Stimulated activated naive CD4-positive, alpha-beta T cell treated with Interleukin-2 at 50 U/mL for 16 hours (primary cell): ENCODE measurements at places on chromosomes 12 and 14.
A peak's percentile ranks its signal among the peaks of the same experiment; 100 is the strongest.

DNA sequence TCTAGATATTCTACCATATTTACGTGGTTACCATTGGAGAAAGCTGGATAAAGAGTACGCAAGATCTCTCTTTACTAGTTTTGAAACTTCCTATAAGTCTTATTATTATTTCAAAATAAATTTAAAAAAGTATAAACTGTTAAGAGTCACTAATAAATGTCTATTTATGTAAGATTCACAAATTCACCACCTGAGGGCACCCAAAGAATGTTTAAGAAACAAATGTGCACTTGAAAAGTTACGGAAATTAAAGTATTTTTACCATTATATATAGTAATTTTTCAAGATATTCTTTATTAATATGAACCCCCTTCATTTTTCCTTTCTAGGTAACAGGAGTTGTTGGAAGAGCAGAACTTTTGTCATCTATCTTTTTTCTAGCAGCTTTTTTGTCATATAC lies 11.9 kb downstream of the TMTC3 start:
- DNase-seq, result no peak

GRCh38 chr12:91001306-91001705 lies 3.5 kb downstream of the EPYC start:
- DNase-seq, result no peak

DNA sequence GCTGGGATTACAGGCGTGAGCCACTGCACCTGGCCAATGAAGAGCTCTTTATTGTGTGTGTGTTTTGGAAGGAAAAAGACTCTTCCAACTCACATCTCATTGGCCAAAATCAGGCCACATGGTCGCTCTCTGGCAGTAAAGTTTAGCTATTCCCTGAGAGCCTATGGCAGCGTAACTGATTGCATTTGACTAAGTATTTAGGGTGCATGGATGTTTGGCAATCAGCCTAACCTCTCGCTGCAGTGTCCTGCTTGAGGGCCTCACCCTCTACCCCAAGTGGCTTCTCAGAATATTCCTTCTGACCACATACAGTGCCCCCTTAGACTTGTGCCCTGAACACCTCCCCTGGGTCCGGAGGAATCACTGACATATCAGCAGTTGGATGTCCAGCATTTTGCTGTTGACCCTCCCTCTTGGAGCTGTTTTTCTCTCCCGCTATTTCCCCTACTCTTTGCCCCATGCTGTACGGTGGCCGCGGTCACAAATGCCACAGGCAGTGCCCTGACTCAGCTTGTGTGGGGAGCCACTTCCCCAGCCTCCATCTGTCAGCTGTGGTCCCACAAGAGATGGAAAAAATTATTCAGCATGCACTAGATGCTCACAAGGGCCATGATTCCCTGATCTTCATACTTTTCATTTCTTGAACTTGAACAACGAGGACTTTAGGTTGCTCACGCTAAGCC lies 9.5 kb downstream of the PHETA1 start:
- DNase-seq, result peak; percentile 36

- DNase-seq, result no peak
Observed at GRCh38 chr12:111362687-111363475, 6.0 kb downstream of the PHETA1 start.

- DNase-seq, result no peak
Observed at GRCh38 chr12:121227294-121227693, 17.4 kb downstream of the P2RX4 start.

- no peak for DNase-seq
Observed at GRCh38 chr14:20427231-20428009, 8.5 kb downstream of the KLHL33 start.

DNA sequence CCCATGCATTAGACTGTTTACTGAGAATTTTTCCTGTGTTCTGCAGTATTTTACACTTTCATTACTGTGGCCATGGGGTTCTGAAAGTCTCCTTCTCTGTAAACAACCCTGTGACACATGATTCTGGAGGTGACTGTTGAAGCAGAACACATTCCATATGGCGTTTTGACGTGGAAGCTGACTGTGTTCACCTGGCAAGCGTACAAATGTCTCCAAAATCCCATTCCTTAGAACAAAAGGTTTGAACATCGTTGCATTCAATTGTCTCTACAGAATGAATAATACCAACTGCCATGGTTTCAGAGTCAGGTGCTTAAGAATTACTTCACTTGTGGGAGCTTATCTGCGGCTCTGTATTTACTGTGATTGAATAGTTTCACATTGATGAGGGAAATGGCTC lies 485.6 kb upstream of the TMEM132C start:
- no peak for DNase-seq

- no peak for DNase-seq
Observed at GRCh38 chr14:94397289-94398181, 9.1 kb upstream of the SERPINA1 start.

GRCh38 chr14:105399466-105399775 lies 1.1 kb downstream of the TEX22 start:
- no peak for DNase-seq

DNA sequence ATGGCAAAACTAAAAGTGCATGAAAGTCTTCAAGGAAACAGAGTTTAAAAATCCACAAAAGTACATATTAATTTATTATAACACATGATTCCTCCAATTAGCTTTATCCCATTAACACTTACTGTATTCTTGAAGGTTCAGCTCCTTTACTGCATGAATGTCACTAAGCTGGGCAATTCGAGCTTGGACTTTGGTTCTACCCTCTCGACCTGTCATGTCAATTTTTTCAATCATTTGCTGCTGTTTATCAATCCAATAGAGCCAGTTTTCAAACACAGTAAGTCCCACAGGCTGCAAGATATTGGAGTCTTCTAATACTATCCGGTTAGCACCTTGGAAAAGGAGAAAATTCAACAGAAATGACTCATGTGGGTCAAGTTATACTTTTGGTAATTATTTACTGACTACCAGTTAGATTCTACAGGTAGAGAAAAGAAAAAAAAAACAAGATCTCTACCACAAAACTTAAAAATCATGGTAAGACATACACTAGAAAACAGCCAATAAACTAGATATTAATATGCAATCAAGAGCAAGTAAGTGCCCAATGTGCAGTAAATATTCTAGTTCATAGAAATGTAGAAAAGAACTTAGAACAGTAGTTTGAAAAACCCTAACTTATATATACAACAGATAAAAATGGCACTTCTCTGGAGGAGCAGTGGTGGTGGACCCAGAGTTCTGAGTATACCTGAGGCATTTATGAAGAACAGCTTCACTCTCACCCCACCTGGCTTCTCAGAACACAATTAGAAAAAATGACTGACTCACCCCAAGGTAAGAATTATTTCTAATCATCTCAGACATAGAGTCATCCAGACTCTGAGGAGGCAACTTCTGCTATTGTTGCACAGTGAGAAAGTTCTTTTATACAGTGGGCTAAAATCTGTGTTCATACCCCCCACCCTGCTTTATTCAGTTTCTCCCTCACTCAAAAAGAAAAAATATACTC lies 67.7 kb downstream of the BCL2L14 start:
- no peak for DNase-seq

GRCh38 chr12:70005864-70006618 lies 181.0 kb downstream of the MYRFL start:
- no peak for DNase-seq

DNA sequence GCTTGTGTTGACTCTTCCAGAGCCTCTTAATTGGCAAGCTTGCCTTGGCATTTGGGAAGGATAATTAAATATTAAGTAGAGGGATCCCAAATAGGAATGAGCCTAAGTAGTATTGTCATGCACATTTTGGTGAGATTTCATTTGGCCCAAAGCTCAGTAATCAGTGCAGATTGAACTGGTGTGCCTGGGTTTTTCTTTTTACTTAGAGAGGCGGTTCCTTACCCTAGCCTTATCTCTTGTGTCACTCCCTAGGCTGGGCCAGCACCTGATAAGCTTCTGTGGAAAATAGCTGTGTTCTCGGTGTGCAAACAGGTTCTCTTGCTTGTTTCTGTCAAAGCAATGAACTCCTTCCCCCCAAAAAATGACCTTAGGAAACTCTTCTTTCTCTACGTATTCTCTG lies 9.3 kb upstream of the B4GALNT3 start:
- DNase-seq, result no peak

GRCh38 chr14:60812987-60813386 lies 78.4 kb downstream of the MNAT1 start:
- DNase-seq, result no peak

DNA sequence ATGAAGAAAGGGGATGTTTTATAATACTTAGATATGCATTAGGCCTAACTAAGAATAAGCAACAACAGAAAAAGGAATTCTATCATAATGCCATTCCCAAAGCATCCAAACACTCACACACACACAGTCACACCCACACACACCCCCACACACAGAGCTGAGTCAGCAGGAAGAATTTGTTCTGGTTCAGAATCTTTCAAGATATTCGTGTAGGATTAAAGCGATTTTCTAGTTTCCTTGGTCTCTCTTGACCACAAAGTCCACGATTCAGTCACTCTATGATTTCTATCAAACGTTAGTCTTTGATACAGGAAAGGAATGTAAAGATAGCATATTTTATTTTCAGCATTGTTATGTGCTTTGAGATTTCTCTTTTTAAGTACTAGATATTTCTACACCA lies 382.6 kb upstream of the DCN start:
- DNase-seq, result peak; percentile 43

DNA sequence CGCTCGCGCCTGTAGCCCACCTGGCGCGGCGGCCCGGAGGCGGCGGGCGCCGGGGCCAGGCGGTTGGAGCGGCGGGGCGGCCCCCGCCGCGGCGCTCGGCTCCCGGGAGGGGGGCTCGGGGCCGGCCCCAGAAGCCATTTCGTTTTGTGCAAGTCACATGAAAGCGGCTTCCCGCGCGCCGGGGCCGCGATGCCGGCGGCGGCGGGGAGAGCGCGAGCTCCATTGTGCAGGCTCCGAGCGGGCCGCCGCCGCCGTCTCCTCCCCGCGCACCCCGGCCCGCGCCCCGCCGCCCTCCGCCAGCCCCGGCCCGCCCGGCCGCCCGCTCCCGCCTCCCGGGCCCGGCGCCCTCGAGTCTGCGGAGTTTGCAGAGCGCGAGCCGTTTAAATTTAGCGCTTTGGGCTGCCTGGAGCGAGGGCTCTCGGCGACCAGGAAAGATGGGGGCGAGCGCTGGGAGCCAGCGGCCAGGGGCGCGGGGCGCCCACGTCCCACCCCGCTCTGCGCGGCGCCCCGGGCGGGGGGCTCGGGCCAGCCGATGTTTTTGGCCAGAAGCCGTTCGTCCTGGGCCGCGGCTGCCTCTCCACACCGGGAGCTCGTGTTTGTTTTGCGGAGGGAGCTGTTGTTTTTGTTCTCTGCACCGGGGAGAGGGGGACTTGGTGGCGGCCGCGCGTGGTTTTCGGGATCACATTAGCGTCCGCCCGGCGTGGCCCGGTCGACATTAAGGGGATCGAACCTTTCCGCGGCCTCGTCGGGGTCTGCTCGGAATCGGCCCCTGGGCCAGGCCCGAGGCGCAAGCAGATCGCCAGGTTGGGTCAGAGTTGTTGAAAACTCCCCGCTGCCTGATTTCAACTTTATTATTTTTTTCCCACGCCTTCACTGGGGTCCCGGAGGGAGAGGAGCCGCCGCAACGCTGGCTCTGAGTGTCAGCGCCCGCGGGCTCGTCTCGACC lies 982 bp downstream of the BCL7A start:
- no peak for DNase-seq

GRCh38 chr14:28102814-28103213 lies 663.8 kb upstream of the FOXG1 start:
- no peak for DNase-seq

DNA sequence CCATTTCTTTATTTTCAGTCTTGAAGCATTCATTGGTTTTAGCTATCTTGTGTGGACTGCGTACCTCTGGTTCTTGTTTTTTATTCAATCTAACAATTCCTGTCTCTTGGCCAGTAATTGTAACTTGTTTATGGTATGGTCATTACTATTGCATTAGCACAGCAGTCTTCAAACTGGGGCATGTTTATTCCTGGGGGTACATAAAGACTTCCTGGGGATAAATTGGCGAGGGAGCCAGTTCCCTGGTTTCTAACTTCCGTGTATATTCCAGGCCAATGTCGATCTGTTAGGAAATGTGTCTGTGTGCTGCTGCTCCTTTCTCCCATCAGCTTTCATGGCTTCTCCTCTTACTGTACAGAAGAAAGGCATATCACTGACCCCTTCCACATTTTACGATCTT lies 13.7 kb upstream of the EVL start:
- no peak for DNase-seq

GRCh38 chr12:104122298-104122697 lies 15.7 kb downstream of the NFYB start:
- no peak for DNase-seq

- DNase-seq, result no peak
Observed at GRCh38 chr14:43729143-43729542, 777.9 kb downstream of the FSCB start.

DNA sequence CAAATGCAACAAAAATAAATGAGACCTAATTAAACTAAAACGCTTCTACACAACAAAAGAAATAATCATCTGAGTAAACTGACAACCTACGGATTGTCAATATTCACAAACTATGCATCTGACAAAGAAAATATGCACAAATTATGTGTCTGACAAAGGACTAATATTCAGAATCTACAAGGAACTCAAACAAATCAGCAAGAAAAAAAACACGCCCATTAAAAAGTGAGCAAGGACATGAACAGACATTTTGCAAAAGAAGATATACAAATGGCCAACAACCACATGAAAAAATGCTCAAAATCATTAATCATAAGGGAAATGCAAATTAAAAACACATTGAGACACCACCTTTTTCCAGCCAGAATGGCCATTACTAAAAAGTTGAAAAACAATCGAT lies 37.0 kb downstream of the BLTP3B start:
- no peak for DNase-seq

DNA sequence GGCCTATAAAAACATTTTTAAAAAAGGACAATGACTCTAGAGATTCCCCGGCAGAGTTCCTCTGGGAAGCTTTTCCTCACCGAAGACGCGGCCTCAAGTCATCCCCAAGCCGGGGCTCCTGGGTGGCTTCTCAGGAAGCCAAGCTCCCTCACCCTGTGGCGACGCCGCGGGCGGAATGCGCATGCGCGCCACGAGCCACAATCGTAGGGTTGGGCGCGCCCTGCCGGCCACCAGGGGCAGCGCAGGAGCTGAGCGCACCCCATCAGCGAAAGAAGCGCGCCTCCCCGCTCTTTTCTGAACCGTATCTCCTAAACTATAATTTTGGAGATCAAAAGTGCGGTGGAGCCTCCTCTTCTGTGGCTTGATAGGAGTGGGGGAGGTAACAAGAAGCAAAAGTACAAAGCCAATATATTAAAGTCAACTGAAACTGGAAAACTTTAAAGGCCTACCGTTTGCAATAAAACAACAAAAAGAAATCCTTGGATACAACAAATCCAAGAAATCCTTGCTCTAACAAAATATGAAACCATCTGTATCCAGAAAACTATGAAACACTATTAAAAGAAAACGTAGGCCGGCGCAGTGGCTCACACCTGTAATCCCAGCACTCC lies 17.4 kb upstream of the CHFR start:
- DNase-seq, result peak; percentile 84

GRCh38 chr12:118022728-118023109 lies 6.2 kb downstream of the RFC5 start:
- no peak for DNase-seq
